ENCODE measurements at places on chromosomes 4 and X.

- DNase-seq, result no peak
Observed at GRCh38 chr4:84837751-84838150, 128.7 kb downstream of the WDFY3 start.

GRCh38 chrX:13140007-13140406, 95.6 kb upstream of the FAM9C start:
- no peak for DNase-seq

DNA sequence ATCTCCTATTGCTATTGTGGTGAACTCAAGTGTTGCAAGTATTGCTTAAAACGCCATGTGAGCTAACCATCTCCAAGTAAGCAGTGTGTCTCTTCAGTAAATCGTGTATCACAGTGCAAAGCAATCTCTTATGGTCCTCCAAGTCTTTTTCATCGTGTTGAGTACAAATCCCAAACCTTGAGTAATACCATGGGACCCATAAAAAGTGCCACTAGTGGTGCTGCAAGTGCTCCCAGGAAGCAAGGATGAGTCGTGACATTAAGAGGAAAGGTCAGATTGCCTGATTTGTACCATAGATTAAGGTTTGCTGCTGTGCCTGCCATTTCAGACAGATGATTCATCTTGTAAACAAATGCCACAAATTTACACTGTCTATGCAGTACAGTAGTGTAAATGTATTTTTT, 66.9 kb upstream of the BMPR1B start:
- no peak for DNase-seq

DNA sequence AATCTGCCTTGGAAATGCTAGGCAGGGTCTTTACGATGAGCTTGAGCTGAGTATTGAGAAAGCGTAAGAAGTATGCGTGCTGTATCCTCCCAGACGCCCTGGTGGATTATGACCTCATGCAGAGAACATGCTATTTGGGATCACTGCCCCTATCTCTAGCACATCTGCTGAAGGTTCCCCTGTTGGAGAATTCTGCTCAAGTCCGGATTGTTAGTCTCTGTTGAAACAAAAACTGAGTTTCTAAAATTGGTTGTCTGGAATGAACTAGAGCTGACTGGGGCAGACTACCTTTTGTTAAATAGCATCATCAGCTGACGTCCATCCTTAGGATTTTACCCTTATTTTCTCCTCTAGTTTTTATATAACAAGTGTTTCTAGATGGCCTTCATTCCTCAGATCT, 7.5 kb downstream of the FHDC1 start:
- DNase-seq, result no peak

DNA sequence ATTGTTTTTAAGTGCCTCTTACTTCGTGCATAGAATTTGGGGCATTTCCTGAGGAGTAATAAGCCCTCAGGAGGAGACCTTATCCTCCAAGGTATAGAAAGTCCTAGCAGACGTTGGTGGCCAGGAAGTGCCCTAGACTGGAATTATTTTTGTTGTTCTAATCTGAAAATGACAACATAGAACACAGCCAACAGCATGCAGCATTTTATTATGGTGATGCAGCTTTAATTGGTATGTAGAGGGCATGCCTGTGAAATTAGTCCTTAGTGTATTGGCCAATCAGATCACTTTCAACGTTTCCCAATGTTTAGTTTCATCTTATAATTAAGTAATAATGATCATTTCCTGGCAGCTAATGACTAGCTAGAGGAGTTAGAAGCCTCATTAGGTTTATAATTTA, 199.2 kb downstream of the SHROOM3 start:
- no peak for DNase-seq

DNA sequence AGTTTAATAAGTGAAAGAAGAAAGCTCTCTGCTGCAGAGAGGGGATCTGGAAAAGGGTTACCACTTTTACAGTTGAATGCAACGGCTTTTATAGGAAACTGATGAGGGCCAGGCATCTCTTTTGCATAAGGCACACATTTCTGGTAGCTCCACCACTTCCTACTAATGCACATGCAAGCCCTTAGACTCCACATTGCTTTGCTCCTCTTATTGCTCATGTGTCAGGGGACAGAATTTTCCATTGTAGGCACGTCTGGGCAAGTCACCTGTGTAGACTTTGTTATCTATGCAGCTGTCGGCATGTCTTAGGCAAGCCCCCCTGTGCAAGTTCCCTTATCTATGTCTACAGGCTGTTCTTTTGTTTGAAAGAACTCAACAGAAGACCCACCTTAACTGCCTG, 294.6 kb upstream of the STS start:
- DNase-seq, result peak; percentile 2

DNA sequence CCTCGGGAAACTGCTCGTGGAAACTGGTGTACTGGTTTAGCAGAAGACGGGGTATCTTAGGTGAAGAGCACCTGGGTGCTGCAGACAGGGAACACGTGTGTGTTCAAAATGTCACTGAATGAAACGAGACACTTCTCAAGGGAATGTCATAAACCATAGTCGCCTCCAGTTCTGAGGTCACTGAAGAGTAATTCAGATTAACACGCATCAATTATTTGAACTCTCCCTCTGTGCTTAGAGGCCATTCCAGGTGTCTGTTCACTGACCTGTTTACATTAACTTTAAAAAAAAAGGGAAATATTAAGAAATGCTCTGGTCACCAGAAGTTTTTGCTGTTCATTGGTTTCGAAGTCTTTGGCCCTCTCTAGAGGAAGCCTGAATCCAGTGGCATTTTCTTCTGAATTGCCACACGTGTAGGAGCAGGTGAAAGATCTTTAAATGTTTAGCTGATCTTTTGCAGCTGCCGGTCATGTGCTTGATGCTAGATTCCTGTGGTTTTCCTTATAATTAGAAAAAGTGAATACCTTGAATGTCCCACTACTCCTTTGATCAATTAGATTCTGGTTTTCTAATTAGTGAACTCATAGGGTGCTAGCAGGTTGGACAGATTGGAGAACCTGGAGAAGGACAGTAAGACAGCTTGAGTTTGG, 330.5 kb downstream of the ARHGAP10 start:
- DNase-seq, result no peak

DNA sequence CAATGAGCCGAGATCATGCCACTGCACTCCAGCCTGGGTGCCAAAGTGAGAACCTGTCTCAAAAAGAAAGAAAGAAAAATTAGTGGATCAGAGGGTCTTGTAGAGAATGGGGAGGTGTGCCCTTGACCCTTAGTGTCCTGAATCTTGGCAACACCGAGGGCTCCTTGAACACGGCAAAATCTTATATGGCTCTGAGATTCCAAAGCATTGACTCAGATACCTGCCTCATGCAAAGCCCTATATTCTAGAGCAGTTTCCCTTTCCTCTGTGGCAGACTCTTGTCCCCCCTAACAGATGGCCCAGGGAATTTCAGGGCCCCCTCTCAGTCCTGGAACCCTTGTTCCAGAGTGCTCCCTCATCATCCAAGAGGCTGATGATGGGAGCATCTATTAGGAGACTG, 6.8 kb downstream of the CLDN2 start:
- no peak for DNase-seq

DNA sequence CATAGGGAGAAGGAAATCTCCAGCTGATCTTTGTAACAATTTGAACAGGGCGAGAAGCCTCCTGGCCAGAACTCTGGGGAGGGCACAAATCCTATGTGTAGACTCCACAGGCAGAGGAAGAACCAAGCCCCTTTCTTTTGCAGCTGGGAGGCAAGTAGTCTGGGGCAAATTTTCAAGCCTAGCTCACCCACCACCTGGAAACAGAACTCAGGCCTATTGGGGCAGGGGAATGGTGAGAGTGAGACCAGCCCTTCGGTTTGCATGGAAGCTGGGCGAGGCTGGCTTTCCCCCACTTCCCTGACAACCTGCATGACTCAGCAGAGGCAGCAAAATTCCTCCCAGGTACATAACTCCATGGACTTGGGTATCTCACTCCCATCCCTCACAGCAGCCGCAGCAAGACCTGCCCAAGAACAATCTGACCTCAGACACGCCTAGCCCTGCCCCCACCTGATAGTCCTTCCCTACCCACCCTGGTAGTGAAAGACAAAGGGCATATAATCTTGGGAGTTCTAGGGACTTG, 138.2 kb downstream of the EMCN start:
- DNase-seq, result no peak

DNA sequence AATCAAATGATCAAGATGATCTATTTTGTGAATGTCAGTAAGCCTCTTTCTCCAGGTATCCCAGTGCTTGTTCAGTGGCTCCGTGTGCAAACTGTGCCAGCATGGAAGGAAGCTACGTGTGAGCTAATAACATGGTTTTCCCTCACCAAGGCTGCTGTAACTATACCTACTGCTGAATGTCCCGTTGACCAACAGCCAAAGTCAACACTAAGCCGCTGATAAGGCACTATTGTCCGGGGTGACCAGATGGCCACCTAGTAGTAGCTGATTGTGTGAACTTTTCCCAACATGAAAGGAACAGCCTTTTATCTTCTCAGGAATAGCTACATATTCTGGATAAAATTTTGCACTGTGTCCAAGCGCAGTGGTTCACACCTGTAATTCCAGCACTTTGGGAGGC, 58.0 kb upstream of the ABCG2 start:
- DNase-seq, result no peak

GRCh38 chr4:16865209-16865896, 33.1 kb downstream of the LDB2 start:
- DNase-seq, result no peak

GRCh38 chr4:101000496-101000895, 346.8 kb downstream of the PPP3CA start:
- no peak for DNase-seq

- DNase-seq, result no peak
Observed at GRCh38 chr4:74547042-74547441, 102.1 kb downstream of the AREG start.

- peak; percentile 1 for DNase-seq
Observed at GRCh38 chr4:48173056-48173991, 39.3 kb upstream of the TXK start.

- DNase-seq, result no peak
Observed at GRCh38 chrX:51776851-51777250, 33.6 kb downstream of the GSPT2 start.

DNA sequence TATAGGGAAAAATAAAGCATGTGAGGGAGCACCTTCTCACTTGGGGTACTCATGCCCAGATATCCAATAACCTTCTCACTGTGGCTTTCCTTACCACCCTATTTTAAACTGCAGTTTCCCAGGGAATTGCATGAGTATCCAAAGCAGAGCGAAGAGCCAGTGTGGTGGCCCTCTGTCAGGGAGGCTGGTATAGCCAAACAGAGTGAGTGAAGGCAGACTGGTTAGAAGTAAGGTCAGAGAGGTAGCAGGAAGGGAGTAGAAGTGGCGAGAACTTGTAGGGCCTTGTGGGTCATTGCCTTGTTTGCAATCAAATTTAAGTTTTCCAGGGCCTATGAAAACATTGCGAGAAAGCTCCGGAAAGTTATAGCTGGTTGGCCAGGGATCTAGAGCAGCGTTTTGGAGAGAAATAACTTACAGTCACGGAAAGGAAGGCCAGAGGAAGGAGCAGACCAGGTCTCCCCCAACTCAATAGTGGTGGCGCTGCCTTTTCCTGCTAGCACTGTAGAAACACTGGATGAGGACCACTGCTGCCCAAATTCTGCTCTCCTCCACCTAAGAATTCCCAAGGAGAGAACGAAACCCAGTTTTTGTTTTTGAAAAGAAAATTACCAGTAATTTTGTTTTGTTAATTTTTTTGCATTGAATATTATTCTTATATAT, 77.2 kb downstream of the PDLIM5 start:
- DNase-seq, result no peak

GRCh38 chr4:36067116-36067515, 177.2 kb downstream of the ARAP2 start:
- DNase-seq, result no peak

DNA sequence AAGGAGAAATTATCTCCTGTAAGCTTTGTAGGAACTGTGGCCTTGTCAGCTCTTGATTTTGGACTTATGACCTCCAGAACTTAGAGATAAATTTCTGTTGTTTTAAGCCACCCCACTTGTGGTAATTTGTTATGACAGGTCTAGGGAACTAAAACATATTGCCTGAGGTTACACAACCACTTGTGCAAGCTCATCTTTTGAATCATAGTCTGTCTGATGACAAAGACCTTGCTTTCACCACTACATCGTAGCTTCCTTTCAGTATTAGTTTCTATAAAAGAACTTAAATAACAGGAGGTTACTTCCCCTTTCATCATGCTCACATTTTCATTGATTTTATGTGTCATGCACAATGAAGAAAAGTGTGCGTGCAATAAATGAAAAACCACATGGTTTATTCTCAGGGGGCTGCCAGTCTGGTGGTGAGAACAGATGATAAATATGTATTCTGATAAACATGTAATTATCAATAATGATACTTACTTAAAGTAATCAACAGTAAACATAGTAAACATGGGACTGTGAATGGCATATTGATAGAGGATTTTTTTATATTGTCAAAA, 690.0 kb upstream of the HS3ST1 start:
- DNase-seq, result no peak

- DNase-seq, result no peak
Observed at GRCh38 chr4:91116861-91117260, 989.7 kb downstream of the CCSER1 start.

- no peak for DNase-seq
Observed at GRCh38 chr4:164639001-164639400, 114.9 kb upstream of the SMIM31 start.

DNA sequence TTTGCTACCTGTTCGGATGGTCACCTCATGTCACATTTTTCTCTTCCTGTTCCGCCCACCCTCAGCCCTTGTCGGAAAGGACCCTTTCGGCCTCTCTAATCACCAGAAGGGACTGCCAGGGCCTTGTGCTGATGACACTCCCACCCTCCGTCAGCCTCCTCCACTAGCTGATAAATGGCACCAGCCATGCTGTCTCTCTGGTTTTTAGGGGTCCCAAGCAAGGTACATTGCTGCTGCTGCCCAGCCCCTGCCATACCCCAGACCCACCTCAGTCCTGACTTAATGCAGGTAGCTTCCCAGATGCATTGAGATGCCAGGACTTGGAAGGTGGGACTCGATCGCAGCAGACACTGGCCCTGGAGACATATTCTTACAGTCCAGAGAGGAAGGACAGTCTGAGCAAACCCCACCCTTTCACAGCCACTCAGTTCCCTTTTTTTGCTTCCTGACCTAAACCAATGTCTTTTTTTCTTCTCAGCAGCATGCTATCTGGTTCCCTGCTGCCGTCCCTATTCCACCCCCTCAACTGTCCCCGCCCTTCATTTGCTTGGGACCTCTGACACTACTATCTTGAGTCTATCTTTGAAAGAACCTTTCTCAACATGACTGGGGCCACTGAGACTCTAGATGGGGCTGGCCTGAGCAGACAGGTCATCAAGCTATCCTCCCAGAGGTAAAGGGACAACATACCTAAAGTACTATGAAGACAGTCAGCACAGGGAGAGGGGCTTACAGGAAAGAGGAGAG, at the start of gene BTK:
BTK (minus strand) TSS at position 397 of the 747 bp plus-strand sequence. CDS start 10,907 bp downstream, outside the sequence.
- DNase-seq, result no peak

GRCh38 chr4:118749347-118749988, 64.3 kb downstream of the METTL14 start:
- no peak for DNase-seq

- no peak for DNase-seq
Observed at GRCh38 chr4:181845617-181846016, 397.6 kb upstream of the TENM3 start.

Measured in Jurkat, Clone E6-1 (cell line).